ENCODE measurements at places on chromosomes 6 and 20.

DNA sequence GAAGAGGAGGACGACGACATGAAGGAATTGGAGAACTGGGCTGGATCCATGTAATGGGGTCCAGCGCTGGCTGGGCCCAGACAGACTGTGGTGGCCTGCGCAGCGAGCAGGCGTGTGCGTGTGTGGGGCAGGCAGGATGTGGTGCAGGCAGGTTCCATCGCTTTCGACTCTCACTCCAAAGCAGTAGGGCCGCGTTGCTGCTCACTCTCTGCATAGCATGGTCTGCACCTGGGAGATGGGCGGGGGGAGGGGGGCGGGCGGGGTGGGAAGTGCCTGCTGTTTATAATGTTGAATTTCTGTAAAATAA, 42.3 kb downstream of the CHMP4B start:
- H3K27ac ChIP-seq: no peak overlapping the region
- H3K4me1 ChIP-seq: no peaks in the 10 kb centered on the region
- H3K36me3 ChIP-seq: peaks cover 4% of the 10 kb centered on the region
- H3K4me3 ChIP-seq: no peak overlapping the region
- H3K27me3 ChIP-seq: no peaks in the 10 kb centered on the region
- no peak for DNase-seq

GRCh38 chr6:81704700-81705099, 47.8 kb downstream of the TENT5A start:
- H3K27me3 ChIP-seq: no peaks in the 10 kb centered on the region
- no peak for DNase-seq
- H3K4me1 ChIP-seq: no peaks in the 10 kb centered on the region
- no peak overlapping the region for H3K27ac ChIP-seq
- H3K36me3 ChIP-seq: no peaks in the 10 kb centered on the region

DNA sequence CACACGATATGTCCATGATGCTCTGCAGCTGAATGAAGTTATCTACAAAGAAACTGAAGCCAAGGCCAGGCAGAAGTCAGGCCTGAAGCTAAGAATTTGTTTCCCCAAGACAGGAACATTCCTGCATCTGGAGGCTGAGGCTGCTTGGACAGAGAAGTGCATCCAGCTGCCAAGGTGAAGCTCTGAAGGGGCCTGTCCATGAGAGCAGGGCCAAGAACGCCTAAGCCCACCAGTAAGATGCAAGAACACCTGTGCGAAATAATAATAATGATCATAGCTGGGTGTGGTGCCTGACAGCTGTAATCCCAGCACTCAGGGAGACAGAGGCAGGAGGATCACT, 37.7 kb upstream of the B4GALT5 start:
- no peak for DNase-seq
- no peaks in the 10 kb centered on the region for H3K27me3 ChIP-seq
- H3K4me1 ChIP-seq: peaks cover 13% of the 10 kb centered on the region

- no peaks in the 10 kb centered on the region for H3K27me3 ChIP-seq
- H3K4me3 ChIP-seq: peak overlapping the region; percentile 85
- peak; percentile 67 for DNase-seq
- H3K4me1 ChIP-seq: no peaks in the 10 kb centered on the region
- H3K36me3 ChIP-seq: no peaks in the 10 kb centered on the region
Measured at GRCh38 chr6:82364087-82365015, 734 bp downstream of the TPBG start.

GRCh38 chr20:19851861-19852260, 93.8 kb downstream of the RIN2 start:
- H3K4me1 ChIP-seq: peaks cover 16% of the 10 kb centered on the region
- H3K4me3 ChIP-seq: no peak overlapping the region
- H3K27ac ChIP-seq: no peak overlapping the region
- H3K36me3 ChIP-seq: no peaks in the 10 kb centered on the region
- no peaks in the 10 kb centered on the region for H3K27me3 ChIP-seq

GRCh38 chr6:85537055-85537494, 56.6 kb downstream of the SNX14 start:
- no peak overlapping the region for H3K27ac ChIP-seq
- H3K4me1 ChIP-seq: no peaks in the 10 kb centered on the region
- no peaks in the 10 kb centered on the region for H3K36me3 ChIP-seq
- DNase-seq: no peak
- no peaks in the 10 kb centered on the region for H3K27me3 ChIP-seq

- H3K36me3 ChIP-seq: peaks cover 33% of the 10 kb centered on the region
- no peak overlapping the region for H3K27ac ChIP-seq
- H3K4me3 ChIP-seq: no peak overlapping the region
- H3K4me1 ChIP-seq: no peaks in the 10 kb centered on the region
- no peaks in the 10 kb centered on the region for H3K27me3 ChIP-seq
Measured at GRCh38 chr20:57369596-57369995, 18.5 kb downstream of the RAE1 start.

DNA sequence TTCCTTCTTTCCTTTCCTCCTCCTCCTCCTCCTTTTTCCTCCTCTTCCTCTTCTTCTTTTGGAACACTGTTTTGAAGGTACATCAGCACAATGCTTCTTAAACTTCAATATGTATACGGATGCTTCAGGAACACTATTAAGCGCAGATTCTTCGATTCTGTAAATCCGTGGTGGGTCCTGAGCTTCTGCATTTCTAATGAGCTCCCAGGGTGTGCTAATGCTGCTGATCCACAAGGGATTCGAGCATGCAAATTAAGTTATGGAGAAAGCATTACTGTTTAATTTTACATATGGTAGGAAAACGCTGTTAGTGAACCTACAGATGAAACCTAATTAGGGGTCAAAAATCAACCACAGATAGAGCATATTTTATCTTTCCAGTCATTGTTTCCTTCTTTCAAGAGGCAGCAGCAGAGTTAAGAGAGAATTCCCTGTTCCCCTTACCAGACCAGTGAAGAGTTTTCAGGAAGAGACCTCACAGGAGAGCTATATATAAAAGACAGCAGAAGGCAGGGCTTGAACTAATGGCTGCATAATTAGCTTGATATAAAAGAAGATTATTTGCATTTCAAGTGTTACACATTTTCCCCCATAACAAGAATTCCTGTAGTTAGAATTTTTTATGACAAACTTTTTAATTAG, 47.2 kb downstream of the KIF13A start:
- no peaks in the 10 kb centered on the region for H3K27me3 ChIP-seq
- H3K27ac ChIP-seq: no peak overlapping the region
- no peaks in the 10 kb centered on the region for H3K36me3 ChIP-seq

DNA sequence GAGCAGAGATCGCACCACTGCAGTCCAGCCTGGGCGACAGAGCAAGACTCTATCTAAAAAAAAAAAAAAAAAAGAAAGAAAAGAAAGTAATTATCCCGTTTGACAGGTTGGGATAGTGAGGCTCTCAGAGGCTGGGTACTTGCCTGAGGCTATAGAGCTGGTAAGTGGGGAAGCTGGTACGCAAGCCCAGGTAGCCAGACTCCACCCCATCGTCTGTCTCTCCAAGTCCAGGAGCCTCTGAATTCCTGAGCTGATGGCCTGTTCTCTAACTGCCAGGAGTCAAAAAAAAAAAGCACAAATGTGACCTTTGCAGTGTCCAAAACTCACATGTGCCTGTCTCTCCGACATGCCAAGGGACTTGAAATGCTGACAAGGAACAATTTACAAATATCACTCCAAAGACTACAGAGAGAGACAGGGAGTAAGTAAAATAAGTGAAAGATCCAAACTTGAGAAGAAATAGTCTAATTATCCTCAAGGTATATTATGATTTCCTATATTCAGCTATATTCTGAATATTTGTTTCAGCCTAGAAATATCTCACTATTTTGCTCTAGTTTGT, 109.1 kb upstream of the SCAF8 start:
- no peak for DNase-seq
- no peak overlapping the region for H3K27ac ChIP-seq
- no peak overlapping the region for H3K4me3 ChIP-seq
- H3K4me1 ChIP-seq: peaks cover 6% of the 10 kb centered on the region
- H3K36me3 ChIP-seq: no peaks in the 10 kb centered on the region

DNA sequence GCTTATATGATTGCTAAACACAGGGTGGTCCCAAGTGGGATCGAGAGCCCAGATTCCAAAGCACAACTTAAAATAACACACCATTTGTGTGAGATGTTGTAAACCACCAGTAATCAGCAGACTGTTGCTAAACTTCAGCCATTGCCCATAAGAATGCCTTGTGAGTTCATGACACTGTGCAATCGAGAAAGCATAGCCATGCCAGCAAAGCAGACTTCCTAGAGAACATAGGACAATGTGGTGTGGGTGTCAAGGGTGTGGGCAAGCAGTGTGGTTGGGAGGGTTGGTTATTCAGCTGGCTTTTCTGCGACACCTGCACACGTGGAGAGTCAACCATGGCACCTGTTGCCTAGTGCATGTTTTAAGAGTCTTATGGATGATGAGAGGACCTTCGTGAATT, 16.1 kb upstream of the CALHM6 start:
- no peak overlapping the region for H3K27ac ChIP-seq
- DNase-seq: no peak
- no peak overlapping the region for H3K4me3 ChIP-seq
- H3K4me1 ChIP-seq: no peaks in the 10 kb centered on the region
- H3K27me3 ChIP-seq: no peaks in the 10 kb centered on the region

DNA sequence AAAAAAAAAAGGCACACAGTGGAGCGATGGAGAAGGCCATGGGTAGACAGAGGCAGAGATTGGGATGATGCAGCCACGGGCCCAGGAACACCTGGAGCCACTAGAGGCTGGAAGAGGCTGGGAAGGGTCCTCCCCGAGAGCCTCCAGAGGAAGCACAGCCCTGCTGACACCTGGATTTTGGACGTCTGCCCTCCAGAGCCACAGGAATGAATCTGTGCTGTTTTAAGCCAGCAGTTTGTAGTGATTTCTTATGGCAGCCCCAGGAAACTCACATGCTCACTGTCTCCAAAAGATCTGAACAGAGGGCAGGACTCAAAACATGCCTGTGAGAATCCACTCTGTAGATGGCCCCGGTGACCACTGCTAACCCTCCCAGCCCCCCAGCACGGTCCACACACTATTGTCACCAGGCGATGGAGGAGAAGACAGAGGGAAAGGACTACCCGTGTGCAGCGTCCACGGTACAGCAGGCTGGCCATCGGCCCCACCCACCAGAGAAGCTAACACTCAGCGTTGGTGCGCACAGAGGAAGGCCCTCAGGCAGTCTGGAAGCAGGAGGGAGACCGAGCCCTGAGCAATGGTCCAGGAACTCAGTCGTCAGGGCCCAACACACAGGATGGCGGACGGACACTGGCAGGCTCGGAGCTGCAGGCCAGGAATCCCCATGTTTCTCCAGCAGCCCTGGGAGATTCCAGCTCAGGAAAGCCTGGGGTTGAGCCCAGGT, 99.7 kb downstream of the BMP7 start:
- DNase-seq: no peak
- no peaks in the 10 kb centered on the region for H3K36me3 ChIP-seq
- H3K27me3 ChIP-seq: no peaks in the 10 kb centered on the region
- no peak overlapping the region for H3K27ac ChIP-seq

DNA sequence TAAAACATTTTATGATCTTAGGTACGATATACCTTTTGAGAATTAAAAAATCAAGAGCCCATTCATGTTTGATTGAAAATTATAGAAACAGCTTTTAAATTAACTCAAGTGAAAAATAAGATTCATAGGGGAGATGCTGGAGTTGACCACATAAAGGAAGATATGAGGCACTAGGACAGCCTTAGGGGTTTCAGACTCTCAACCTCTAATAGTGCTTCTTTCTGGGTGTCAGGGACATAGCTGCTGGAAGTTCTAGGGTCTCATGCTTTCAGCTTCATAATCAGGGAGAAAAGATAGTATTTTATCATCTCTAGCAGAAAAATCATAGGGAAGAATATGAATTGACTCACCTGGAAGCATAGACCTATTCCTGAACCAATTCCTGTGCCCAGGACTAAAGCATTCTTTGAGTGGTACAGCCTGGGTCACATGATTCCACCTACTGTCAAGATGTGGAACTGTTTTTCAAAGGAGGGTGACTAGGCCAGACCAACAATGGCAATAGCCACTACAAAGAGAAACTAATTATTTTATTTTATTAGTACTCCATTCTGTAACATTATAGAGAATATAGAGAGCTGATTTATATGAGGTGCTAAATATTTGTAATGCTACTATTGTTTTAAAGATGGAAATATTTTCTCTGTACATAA, 27.8 kb upstream of the CENPW start:
- H3K27me3 ChIP-seq: no peaks in the 10 kb centered on the region
- no peak overlapping the region for H3K4me3 ChIP-seq
- no peak for DNase-seq
- no peaks in the 10 kb centered on the region for H3K36me3 ChIP-seq
- no peak overlapping the region for H3K27ac ChIP-seq

DNA sequence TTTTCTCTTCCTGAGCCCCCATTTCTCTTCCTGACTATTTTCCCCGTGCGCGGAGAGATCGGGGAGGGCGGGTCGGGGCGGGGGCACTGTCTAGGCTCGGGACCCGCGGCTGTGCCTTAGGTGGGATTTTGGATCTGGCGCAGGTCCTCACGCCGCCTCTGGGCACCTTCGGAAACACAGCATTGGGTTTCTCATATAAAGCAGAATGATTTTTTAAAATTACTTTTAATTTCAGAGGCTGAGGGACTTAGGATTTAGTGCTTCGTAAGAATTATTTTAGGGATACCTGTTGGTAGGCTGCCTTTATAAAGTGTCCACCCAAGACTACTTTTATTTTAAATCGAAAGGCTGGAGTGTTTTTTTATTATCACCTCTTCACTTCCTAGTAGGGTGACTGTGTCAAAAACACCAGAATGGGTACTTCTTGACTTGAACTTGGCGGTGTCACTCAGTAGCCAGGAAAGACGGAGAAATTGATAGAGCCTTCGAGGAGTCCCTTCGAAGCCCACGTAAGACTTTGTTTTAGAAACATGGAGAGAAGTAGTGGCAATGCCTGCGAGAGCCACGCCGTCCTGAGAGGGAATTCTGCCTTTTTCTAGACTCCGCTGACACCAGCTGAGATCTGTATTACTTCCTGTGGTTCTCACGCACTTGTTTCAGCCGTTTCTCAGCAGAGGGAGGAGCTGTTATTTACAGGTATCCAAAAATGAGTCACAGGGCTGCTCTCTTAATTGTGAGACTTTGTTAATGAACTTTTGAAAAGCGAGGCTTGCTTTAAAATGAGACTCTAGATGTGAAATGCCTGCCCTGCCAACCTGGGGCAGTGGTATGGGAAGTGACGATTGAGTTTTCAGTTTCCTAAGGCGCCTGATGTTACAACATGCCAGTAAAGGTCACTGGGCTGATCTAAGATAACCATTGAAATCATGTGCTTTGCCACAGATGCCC, 667 bp downstream of the STX11 start:
- H3K4me3 ChIP-seq: peak overlapping the region; percentile 79
- peak overlapping the region; percentile 76 for H3K27ac ChIP-seq
- no peak for DNase-seq
- no peaks in the 10 kb centered on the region for H3K4me1 ChIP-seq
- H3K36me3 ChIP-seq: no peaks in the 10 kb centered on the region

GRCh38 chr6:38177882-38178583, 358.5 kb downstream of the ZFAND3 start:
- no peak for DNase-seq
- no peaks in the 10 kb centered on the region for H3K36me3 ChIP-seq
- no peak overlapping the region for H3K27ac ChIP-seq
- no peak overlapping the region for H3K4me3 ChIP-seq
- no peaks in the 10 kb centered on the region for H3K27me3 ChIP-seq

GRCh38 chr20:32155017-32155981, 45.8 kb downstream of the TM9SF4 start:
- H3K4me3 ChIP-seq: no peak overlapping the region
- DNase-seq: peak; percentile 67
- H3K4me1 ChIP-seq: no peaks in the 10 kb centered on the region
- peaks cover 6% of the 10 kb centered on the region for H3K36me3 ChIP-seq

GRCh38 chr20:10090588-10091166, 55.9 kb downstream of the ANKEF1 start:
- H3K4me3 ChIP-seq: no peak overlapping the region
- no peaks in the 10 kb centered on the region for H3K36me3 ChIP-seq
- H3K4me1 ChIP-seq: no peaks in the 10 kb centered on the region
- H3K27me3 ChIP-seq: no peaks in the 10 kb centered on the region
- DNase-seq: no peak

- no peak overlapping the region for H3K27ac ChIP-seq
- H3K4me1 ChIP-seq: no peaks in the 10 kb centered on the region
- no peaks in the 10 kb centered on the region for H3K36me3 ChIP-seq
- H3K27me3 ChIP-seq: no peaks in the 10 kb centered on the region
Measured at GRCh38 chr6:21538186-21538798, 55.3 kb upstream of the SOX4 start.

All from breast epithelium (tissue), 4 donors.